DMS79 (cell line): ENCODE measurements at places on chromosomes 2 and 18.

DNA sequence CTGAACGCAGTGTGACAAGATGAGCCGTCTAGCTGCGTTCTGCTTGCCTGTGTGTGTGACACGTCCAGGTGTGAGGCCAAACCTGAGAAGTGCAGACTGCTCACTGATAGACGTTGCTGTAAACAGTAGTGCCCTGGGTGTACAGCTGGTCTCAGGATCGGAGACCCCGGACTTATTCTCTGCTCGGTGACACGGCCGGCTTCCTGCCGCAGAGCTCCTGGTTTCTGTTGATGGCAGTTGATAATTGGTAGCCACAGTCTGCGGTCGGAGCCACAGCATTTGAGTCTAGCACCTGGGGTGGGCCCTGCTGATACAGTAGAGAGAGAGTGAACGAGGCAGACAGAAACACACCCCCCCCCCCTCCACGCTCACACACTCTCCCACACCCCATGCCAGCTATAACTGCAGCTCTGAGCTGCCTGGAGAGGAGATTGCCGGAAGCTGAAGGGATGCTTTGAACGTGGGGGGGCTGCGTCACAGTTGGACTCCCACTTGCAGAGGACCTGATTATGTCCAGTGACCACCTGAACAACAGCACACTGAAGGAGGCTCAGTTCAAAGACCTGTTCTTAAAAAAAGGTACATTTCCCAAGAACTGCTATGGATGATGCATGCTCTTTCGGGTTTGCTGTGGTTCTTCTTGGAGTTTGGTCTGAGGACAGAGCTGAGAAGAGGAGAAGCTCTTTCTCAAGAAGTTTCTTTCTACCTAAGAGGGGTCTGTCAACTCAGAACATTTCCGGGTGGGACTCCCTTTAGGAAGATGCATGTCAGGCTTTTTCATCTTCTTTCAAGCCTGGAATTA is 114.0 kb downstream of the FAM210A start:
- peak; percentile 36 for DNase-seq

DNA sequence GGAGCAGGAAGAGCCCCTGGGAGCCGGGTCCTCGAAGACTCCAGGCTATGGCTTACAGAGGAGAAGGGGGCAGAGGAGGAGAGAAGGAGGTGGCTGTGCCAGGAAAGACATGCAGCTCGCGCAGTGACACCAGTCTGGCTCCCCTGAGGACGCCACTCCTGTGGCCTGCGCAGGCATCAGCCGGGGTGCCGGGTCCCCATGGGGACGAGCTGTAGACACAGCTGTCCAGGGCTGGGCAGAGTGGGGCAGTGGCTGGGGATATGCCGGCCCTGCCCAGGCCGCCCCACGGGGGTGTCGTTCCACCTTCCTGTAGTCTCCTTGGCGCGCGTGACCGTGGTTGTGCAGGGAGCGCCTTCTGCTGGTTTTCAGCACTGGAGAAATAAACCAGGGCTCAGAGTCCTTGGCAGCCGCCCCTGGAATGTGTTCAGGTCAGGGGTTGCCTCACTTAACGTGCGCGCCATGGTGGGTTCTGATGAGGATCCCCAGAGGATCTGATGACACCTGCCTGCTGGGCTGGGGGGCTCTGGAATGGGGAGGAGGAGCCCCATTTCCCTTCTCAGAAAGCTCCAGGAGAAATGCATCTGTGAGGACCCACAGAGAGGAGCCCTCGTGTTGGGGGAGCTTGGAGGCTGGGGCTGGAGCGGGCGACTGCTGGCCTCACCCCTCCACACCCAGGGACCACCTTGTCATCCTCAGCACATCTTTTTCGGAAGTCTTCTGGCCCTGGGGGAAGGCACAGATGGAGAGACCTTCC is 26.7 kb downstream of the RAMP1 start:
- no peak for DNase-seq

DNA sequence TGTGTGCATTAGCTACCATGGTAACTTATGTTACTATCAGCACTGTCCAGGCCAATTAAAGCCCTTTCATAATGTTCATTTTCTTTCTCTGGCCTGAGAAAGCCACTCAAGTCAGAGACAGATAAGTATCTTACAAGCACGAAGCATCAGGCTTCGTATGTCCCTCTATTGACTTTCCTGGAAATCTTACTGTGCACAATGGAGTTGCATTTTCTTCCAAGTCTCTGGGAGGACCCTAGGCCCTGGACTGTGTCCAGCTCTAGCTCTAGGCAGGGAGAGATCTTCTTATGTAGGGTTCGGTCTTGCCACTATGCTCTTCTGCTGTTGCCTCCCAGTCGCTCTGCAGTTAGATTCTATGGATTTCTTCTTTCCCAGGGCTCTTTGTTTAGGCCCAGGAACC is 40.0 kb upstream of the ITGA6 start:
- DNase-seq: peak; percentile 42

GRCh38 chr18:65468881-65469280 is 281.9 kb upstream of the CDH7 start:
- no peak for DNase-seq

- no peak for DNase-seq
Observed at GRCh38 chr2:239540174-239540573, 139.4 kb upstream of the HDAC4 start.

- DNase-seq: no peak
Observed at GRCh38 chr2:182558564-182558963, 131.7 kb upstream of the PDE1A start.

GRCh38 chr2:51165534-51166260 is 133.8 kb upstream of the NRXN1 start:
- DNase-seq: no peak

DNA sequence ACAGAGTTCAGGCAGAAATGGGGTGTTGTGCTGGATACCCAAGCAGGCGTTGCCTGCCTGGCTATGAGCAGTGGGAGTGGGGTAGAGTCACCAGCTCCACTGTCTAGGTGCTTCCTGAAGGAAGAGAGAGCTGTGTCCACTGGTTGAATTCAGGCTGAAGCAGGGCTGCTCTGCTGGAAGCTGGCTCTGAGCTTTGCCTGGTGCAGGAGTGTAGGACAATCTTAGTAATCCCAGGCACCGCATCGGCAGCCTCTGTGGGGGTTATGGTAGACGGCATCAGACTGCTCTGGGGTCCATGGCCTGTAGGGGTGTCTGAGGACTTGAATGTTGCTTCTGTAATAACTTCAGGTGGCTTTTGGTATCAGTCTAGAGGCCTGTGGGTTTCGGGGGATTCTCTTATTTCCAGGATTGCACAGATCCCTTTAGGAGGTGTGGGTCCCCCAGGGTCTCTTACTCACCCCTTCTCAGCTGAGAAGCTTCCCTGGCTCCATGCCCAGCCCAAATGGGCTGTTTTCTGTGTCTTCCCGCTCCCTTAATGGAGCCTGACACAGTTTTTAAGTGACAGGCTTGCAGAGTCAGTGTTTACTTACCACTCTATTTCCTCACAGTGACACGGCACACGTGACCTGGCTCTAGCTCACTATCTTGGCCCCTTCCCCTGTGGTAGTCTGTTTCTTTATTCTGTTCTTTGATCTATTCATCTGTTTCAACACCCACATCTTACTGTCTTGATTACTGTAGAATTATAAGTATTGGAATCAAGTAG is 644.3 kb downstream of the CBLN2 start:
- no peak for DNase-seq

- DNase-seq: no peak
Observed at GRCh38 chr2:100011272-100011731, 131.1 kb downstream of the AFF3 start.
